ENCODE measurements at places on chromosomes 12 and 14.

GRCh38 chr12:26011099-26011498, 52.6 kb downstream of the RASSF8 start:
- no peak for DNase-seq

DNA sequence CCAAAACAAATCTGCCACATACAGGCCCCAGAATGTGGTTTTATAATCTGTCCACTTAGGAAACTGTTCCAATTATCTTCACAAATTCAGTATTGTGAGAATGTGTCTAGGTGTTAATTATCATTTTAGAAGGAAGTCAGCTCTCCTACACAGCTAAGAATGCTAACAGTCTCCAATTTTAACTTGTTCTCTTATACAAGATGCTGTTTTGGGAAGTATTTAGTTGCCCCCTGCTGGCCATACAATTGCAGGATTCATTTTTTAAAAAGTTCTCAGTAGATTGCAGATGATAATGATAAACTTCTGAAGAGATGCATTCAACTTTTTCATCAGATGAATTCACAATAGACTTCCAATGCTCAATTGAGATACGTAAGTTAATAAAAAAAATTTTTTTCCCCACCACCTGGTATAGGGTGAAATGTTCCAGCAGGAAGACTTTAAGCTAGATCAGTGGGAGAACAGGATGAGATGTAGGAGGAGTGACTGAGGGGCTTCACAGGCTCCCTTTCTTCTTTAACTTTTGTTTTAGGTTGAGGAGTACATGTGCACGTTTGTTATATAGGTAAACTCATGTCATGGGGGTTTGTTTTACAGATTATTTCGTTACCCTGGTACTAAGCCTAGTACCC, 27.3 kb upstream of the OSBPL8 start:
- peak; percentile 65 for DNase-seq

- no peak for DNase-seq
These were observed 80.0 kb downstream of the NTF3 start for GRCh38 chr12:5511644-5512600.

DNA sequence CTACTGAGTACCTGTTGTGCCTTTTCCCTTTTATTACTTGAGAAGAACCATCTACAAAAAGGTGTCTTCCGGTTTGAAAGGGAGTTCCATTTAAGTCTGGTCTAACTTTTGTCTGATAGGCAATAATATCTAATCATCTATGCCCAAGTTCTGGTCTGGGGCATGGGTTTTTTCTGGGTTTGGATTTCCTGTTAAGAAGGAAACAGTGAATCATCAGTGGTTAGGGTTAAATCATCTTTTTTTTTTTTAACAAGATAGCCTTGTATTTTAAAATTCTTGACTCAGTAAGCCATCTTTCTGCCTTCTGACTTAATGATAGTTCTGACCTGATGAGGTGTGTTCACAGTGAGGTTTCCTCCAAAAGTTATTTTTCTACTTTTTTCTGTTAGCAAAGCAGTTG, 29.3 kb upstream of the CPNE8 start:
- DNase-seq = no peak

- DNase-seq = no peak
These were observed 42.8 kb downstream of the NKX2-1 start for GRCh38 chr14:36477266-36477665.

DNA sequence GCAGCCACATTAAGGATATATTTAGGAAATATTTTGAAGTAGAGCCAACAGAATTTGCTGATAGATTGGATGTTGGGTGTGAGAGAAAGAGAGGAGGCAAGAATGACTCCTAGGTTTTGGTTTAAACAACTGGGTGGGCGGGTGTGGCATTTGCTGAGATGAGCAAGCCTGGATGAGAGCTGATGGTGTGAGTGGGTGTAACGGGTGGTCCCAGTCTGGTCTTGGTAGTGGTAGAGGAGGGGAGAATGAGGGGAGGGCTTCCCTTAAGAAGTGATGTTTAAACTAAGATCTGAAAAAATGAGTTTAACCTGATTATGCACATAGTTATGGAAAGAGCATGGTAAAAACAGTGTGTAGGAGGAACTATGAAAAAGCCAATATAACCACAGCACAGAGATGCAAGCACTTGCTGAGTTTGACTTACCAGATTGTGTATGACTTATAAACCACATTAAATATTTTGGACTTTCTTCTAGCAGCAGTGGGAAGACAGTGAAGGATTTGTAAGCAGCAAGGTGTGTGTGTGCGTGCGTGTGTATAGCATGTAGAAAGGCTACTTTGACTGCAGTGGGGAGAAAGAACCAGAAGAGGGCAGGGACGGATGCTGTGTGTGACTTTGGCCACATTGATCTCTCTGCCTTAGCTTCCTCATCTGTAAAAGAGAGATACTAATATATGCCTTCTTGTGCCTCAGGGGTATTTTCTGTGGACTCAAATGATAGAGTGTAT, 139.7 kb downstream of the PRIMA1 start:
- DNase-seq = no peak

- DNase-seq = peak; percentile 64
These were observed 5.8 kb downstream of the MARK3 start for GRCh38 chr14:103391048-103391447.

All from CD4-positive, alpha-beta T cell treated with Interleukin-2 at 100 ng/mL for 4 hours (primary cell).